ENCODE measurements at places on chromosomes 6 and 20.

DNA sequence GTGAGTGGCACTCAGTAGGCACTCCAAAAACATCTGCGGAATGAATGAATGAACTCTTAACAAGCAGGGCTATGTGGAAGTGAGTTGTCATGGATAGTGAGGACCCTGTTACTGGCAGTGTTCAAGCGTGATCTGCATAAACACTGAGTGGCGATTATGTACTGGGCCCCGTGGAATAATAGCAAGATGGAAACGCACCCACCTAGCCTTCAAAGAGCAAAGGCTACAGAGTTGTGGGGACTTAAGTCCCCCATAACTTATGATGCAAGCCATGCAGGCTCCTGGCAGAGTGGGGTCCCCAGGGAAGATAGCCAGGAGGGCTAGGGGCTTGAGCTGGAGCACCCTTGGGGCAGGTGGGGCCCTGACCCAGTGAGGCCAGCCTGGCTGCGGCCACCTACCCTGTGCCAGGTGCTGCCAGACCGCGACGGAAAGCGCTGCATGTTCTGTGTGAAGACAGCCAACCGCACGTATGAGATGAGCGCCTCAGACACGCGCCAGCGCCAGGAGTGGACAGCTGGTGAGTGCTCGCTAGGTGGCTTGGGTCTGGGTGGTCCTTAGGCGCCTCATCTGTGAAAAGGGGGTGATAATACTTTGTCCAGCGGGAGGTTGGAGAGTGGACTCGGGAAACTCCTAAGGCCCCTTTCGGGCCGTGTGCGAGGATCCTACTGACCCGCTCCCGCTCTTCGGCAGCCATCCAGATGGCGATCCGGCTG lies 20.0 kb downstream of the DEF6 start:
- DNase-seq: no peak

GRCh38 chr6:11282245-11282644 lies 49.8 kb upstream of the NEDD9 start:
- DNase-seq: no peak

DNA sequence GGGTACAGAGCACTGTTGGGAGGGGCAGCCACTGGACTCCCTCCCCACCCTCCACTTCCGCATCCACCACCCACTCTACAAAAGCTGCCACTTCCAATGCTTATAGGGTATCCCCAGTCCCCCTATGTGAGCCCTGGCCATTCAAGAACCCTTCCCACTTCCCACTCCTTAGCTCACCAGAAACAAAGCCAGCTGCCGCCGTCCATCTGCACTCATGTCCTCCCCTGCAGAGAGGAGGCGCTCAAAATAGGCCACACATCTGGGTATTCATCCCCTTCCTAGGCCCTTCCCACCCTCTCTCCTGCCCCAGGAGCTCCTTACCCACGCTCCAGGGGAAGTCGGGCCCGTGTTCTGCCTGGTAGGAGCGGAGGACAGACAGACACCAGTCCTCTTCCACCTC lies 6.5 kb upstream of the LY6G5C start:
- DNase-seq: no peak

GRCh38 chr20:57911512-57912226 lies 201.9 kb upstream of the PMEPA1 start:
- no peak for DNase-seq

Measured in COLO829 (cell line).